ENCODE measurements at places on chromosomes 7 and 10. TPM values are rescaled to one million over a fixed set of nuclear protein-coding genes. Genes with fewer than 3 reads are reported as not detected.

Gene MRLN
- not detected for total RNA-seq

- no peak for DNase-seq
- no peaks in the 10 kb centered on the region for H3K36me3 ChIP-seq
- H3K4me3 ChIP-seq = no peak overlapping the region
- H3K4me1 ChIP-seq = no peaks in the 10 kb centered on the region
These were observed 15.5 kb upstream of the SLC29A3 start for GRCh38 chr10:71303569-71303907.

Gene FAM200A
- 5.2 TPM for total RNA-seq

GRCh38 chr7:138499340-138499739 is 39.3 kb downstream of the TRIM24 start:
- no peak for DNase-seq
- peaks cover 3% of the 10 kb centered on the region for H3K4me1 ChIP-seq
- no peak overlapping the region for H3K27ac ChIP-seq
- H3K27me3 ChIP-seq = no peaks in the 10 kb centered on the region
- peaks cover 32% of the 10 kb centered on the region for H3K36me3 ChIP-seq

- no peak overlapping the region for H3K27ac ChIP-seq
- peaks cover 31% of the 10 kb centered on the region for H3K4me1 ChIP-seq
- H3K27me3 ChIP-seq = no peaks in the 10 kb centered on the region
- DNase-seq = no peak
These were observed 182.7 kb upstream of the LYZL2 start for GRCh38 chr10:30812018-30812851.

DNA sequence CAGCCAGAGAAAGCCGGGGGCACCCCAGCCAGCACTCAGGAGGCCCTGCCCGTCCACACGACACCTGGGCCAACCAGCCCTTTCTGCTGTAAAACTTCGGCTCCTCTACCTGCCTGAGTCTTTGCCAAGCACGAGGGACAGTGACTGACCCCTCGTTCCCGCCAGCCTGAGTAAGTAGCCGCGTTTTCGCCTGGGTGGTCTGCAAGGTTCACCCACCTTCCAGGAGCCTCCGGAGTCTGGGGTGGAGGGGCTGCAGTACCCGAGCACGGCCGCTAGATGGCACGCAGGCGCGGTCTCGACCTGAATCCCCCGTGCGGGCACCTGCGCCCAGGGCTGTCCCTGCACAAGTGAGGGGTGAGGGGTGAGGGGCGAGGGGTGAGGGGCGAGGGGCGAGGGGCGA is 192.7 kb downstream of the PTPRN2 start:
- no peak for DNase-seq
- H3K4me1 ChIP-seq = no peaks in the 10 kb centered on the region
- H3K4me3 ChIP-seq = no peak overlapping the region
- H3K27me3 ChIP-seq = no peaks in the 10 kb centered on the region
- no peak overlapping the region for H3K27ac ChIP-seq

DNA sequence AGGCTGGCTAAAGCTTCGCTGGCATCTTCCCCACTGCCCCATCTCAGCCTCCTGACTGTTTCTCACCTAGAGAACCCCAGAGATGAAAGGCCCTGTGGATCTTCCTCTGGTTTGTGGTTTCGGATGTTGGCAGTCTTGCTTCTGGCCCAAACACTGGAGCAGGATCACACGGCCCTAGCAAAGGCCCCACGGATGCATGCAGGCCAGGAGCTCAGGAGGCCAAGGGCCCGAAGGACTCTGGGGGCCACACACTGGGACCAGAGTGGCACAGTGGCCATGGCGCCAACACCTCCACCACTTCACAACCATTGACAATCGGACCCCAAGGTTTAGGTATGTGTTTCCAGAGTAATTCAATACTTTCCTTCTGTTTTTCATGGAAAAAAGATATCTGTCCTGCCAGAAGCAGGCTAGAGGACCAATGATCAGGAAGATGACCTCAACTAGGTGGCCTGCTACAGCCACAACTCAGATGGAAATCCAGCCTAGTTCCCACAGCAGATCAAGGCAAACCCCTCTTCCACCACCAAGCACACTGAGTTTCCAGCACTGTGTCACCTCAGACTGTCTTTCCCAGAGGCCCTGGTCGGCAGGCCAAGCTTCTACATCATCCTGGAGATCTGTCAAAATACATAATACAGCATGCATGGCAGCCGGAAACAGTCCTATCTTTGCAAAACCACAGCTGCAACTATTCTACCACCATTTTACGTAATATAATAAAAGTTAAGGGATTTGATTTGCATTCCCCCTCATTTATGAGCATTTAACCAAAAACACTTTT is 53.0 kb downstream of the CTBP2 start:
- no peak overlapping the region for H3K27ac ChIP-seq
- H3K27me3 ChIP-seq = peaks cover 3% of the 10 kb centered on the region
- H3K4me3 ChIP-seq = no peak overlapping the region
- H3K36me3 ChIP-seq = no peaks in the 10 kb centered on the region
- H3K4me1 ChIP-seq = no peaks in the 10 kb centered on the region

GRCh38 chr10:106565546-106565945 is 599.0 kb downstream of the SORCS1 start:
- H3K4me3 ChIP-seq = no peak overlapping the region
- no peak overlapping the region for H3K27ac ChIP-seq
- no peaks in the 10 kb centered on the region for H3K27me3 ChIP-seq
- no peak for DNase-seq

Gene TUBAL3
- total RNA-seq = not detected

Gene OAT
- total RNA-seq = 18.7 TPM

DNA sequence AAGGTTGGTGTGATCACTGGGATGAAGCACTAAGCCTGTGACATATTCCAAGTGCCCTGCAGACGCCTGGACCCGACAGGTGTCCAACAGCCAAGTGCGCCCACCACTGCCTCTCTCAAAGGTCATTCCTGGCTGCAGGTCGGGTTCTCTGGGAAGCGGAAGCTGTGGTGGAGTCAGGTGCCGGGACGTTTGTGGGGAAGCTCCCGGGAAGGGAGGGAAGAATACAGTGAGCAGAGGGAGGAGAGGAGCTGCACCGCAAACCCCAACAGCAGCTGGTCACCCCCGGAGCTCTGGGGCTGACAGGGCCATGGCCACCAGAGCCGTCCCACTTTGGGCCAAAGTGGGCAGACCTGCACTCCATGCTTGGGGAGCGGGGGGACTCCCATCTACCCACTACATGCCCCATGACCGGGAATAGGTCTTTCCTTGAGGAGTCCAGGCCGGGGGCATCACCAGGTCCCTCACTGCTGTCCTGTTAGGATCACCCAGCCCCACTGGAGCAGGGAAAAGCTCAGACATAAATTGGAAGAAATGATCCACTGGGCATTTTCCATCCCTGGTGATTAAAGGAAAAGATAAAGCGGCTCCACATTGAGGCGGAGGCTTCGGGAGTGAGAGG is 84.5 kb upstream of the PPP2R2D start:
- no peaks in the 10 kb centered on the region for H3K27me3 ChIP-seq
- H3K27ac ChIP-seq = no peak overlapping the region
- H3K4me3 ChIP-seq = no peak overlapping the region
- H3K36me3 ChIP-seq = no peaks in the 10 kb centered on the region
- peak; percentile 27 for DNase-seq

Gene PDE6C
- total RNA-seq = not detected

DNA sequence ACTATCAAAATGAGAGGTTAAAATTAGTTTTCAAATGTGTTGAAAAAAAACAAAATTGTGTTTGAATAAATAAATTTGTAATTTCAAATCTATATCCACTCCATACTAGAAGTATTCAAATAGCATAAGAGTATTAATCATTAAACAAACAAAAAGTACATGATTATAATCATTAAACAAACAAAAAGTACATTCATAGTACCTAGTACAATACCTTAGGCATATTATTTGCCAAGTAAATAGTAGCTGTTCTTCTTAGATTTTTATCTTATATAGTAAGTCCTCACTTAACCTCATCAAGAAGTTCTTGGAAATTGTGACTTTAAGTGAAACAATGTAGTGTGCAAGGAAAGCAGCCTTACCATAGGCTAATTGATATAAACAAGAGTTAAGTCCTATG is 349.3 kb upstream of the VWC2 start:
- no peak for DNase-seq
- no peaks in the 10 kb centered on the region for H3K4me1 ChIP-seq
- no peaks in the 10 kb centered on the region for H3K36me3 ChIP-seq
- no peak overlapping the region for H3K27ac ChIP-seq
- H3K27me3 ChIP-seq = no peaks in the 10 kb centered on the region
- no peak overlapping the region for H3K4me3 ChIP-seq

Gene UNCX
- not detected for total RNA-seq

- no peak for DNase-seq
- no peaks in the 10 kb centered on the region for H3K27me3 ChIP-seq
- no peaks in the 10 kb centered on the region for H3K36me3 ChIP-seq
- no peak overlapping the region for H3K27ac ChIP-seq
- H3K4me3 ChIP-seq = no peak overlapping the region
- no peaks in the 10 kb centered on the region for H3K4me1 ChIP-seq
These were observed 110.5 kb downstream of the EBF3 start for GRCh38 chr10:129853562-129853903.

- no peaks in the 10 kb centered on the region for H3K36me3 ChIP-seq
- no peak for DNase-seq
These were observed 38.8 kb downstream of the GSDME start for GRCh38 chr7:24718431-24718831.

- no peak overlapping the region for H3K27ac ChIP-seq
- H3K4me3 ChIP-seq = no peak overlapping the region
- H3K4me1 ChIP-seq = peaks cover 4% of the 10 kb centered on the region
- no peak for DNase-seq
- H3K36me3 ChIP-seq = peaks cover 34% of the 10 kb centered on the region
These were observed 74.9 kb downstream of the NUDCD3 start for GRCh38 chr7:44415510-44415909.

GRCh38 chr7:159250471-159250870 is 105.8 kb upstream of the VIPR2 start:
- peaks cover 4% of the 10 kb centered on the region for H3K27me3 ChIP-seq
- no peaks in the 10 kb centered on the region for H3K4me1 ChIP-seq
- DNase-seq = no peak
- H3K27ac ChIP-seq = no peak overlapping the region

GRCh38 chr10:71268758-71269157 is 50.3 kb upstream of the SLC29A3 start:
- H3K36me3 ChIP-seq = no peaks in the 10 kb centered on the region
- no peaks in the 10 kb centered on the region for H3K27me3 ChIP-seq
- no peak for DNase-seq
- H3K4me3 ChIP-seq = no peak overlapping the region
- no peak overlapping the region for H3K27ac ChIP-seq
- H3K4me1 ChIP-seq = peaks cover 5% of the 10 kb centered on the region

Gene BTBD16
- total RNA-seq = not detected

DNA sequence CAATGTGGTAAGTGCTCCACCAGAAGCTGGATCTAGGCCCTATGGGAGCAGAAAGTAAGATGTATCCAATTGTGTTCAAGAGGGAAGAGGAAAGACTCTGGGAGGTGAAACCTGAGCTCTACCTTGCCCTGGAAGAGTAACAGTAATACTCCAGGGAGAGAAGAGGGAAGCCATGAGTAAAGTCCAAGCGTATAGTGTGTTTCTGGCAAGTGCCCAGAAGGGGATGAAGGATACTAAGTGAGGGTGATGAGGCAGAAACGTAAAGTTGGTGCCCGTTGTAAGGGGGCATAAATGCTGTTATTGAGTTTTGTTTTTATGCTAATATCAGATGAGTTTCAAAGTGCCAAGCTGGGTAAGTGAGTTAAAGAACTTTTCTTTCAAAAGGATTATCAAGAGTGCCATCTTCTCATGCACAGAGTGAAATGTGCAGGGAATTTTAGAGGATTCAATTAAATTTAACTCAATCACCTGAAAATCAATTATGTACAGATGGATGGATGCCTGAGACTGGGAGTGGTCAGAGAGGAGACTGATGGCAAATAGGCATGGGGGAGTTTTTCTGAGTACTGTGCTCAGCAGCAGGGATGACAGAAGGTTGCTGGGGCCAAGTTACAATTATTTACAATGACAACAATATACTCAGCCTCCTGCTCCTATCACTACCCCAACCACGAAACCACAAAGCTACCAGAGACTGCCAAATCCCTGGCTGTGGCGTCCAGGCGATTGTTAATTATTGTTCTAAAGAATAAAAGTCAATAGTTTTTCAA is 123.3 kb upstream of the LAMB4 start:
- H3K4me1 ChIP-seq = no peaks in the 10 kb centered on the region
- no peak overlapping the region for H3K4me3 ChIP-seq

DNA sequence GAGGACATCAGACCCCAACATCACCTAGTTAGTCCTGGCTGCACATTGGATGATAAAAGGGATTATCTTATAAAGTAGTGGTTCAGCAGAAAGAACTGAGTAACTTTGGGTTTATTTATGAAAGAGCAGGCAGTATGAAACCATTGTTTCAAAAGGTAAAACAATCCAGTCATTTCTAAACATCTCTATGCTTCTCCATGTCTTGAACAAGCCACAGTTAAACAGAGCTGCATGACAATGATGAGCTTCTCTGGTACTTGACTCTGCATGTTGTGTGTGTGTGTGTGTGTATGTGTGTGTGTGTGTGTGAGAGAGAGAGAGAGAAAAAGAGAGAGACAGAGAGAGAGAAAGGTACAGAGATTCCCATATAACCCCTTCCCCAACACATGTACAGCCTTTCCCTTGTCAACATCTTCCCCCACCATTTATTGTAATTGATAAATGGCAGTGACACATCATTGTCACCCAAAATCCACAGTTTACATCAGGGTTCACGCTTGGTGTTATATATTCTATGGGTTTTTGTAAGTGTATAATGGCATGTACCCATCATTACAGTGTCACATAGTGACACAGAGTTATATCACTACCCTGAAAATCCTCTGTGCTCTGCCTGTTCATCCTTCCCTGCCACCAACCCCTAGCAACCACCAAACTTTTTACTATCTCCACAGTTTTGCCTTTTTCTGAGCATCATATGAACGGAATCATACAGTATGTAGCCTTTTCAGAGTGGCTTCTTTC is 32.8 kb upstream of the SLC18A3 start:
- no peaks in the 10 kb centered on the region for H3K36me3 ChIP-seq
- peaks cover 10% of the 10 kb centered on the region for H3K27me3 ChIP-seq
- DNase-seq = no peak

DNA sequence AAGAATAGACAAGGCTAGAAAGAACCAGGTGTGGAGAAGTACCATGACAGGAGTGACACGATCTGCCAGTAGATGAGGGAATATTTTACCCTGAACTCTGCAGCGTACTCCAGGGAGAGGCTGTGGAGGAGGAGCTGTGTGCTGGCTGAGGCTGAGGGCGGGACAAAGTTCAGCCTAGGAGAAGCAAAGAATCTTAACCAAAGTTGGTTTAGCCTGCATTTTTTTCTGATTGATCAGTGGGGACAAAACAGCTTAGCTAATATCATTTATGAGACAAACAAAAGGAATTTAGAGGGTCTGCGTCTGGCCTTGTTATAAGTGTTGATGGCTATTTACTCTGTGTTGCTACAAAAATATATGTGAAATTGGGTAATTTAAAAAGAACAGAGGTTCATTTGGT is 5.2 kb upstream of the NPSR1 start:
- H3K4me3 ChIP-seq = no peak overlapping the region
- H3K36me3 ChIP-seq = no peaks in the 10 kb centered on the region
- H3K27ac ChIP-seq = no peak overlapping the region
- DNase-seq = no peak
- H3K4me1 ChIP-seq = no peaks in the 10 kb centered on the region

Gene AOAH
- 44.5 TPM for total RNA-seq

Measured in activated CD8-positive, alpha-beta memory T cell treated with anti-CD3 and anti-CD28 coated beads, Interleukin-2, amount 10 ng/mL, durations not matched to agents 7 days and 5 days (primary cell).